ENCODE measurements at places on chromosomes 11 and 22.

DNA sequence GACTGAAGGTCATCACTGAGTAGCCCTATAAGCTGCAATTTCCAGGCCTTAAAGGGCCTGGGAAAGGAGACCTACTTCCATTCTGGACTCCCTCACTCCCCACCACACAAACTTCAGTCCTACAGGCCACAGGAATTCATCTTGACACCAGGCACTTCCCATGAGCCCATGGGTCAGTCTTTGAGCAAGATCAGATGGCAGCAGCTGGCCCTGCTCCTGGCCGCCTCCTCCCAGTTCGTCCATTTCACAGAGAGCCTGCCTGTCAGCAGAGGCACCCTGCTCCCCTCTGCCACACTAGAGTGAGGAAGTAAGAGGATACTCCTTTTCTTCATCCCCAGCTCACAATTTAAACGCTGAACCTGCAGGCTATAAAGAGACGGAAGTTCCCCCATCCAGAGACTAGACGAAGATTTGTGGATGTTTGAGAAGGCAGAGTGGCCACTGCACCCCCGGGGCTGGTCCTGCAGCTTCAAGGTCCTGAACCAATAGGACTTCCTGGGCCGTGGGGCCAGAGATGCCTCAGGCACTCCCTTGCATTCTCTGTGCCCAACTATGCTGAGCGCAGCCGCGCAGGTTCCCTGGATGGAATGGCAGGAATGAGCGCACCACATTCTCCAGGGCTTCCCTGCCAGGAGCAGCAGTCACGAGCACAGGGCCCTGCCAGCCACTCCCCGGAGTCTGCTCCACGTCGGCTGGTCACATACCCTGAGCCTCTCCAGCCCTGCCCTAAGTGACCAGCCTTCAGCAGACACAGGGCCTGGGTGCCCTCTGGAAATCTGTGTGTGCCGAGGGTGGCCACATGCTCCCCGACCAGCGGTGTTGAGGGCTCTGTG is 33.5 kb upstream of the BID start:
- no peak for DNase-seq

GRCh38 chr11:71418643-71419042 is 29.6 kb downstream of the DHCR7 start:
- DNase-seq, result no peak

DNA sequence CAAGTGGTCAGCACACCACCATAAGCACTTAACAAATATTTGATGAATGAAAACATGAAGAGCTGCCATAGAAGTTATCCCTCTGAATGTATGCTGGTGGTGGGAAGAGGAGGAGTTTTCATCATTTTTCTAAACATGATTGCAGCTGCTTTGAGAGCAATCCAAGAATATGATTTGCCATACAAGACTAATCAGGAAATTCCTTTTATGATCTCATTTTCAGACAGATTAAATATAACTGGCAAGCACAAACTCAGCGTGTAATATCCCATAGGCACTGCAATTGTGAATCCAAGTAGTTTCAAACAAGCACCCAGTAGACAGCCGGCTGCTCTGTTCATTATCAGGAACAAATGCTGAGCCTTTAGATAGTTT is 505.7 kb upstream of the LUZP2 start:
- no peak for DNase-seq

DNA sequence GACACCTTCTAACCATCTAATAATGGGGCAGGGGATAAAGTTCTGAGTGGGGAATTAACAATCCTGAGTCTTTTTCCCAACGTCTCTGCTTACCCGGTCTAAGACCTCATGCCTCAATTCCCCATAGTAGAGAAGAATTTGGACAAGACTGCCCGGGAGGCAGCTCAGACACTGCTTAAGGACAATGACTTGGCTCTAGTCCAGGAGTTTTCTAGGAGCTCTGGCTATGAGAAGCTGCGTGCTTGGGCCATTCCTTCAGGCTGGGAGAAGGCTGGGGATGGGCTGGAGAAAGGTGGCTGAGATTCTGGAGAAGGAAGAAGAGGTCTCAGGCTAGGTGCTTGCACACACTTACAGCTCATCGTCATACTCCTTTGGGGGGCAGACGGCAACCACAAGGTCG is 19.8 kb upstream of the ABCC8 start:
- no peak for DNase-seq

GRCh38 chr11:69948256-69949141 is 129.3 kb upstream of the FGF3 start:
- no peak for DNase-seq

- DNase-seq, result no peak
Observed at GRCh38 chr11:120801801-120802689, 221.9 kb upstream of the TBCEL start.

DNA sequence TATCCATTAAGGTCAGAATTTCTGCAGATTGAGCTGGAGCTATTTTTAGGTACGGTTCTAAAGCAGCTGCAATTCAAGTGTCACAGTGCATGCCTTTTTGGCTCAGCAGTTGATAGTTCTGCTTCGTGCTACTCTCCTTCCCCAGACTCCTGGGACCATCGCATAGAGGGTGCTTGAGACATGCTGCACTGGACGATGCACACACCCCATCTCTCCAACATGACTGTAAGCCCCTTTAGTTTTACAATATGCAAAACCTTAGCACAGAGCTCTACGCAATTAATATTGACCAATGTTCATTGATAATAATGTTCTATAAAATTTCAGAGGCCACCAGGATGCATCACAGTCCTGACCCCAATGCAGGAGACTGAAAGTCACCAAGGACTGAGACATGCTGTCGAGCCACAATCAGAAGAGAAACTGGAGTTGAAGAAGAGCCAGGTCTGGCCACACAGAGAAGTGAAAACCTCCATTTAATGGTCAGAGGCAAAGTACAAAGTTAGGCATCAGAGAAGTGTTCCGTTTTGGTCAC is 120.9 kb upstream of the ZC3H12C start:
- no peak for DNase-seq

GRCh38 chr11:67400942-67401494 is 640 bp downstream of the PPP1CA start:
- DNase-seq, result no peak

GRCh38 chr22:19579880-19580279 is 55.7 kb upstream of the CLDN5 start:
- DNase-seq, result no peak

GRCh38 chr11:93054881-93055280 is 85.4 kb downstream of the MTNR1B start:
- no peak for DNase-seq

DNA sequence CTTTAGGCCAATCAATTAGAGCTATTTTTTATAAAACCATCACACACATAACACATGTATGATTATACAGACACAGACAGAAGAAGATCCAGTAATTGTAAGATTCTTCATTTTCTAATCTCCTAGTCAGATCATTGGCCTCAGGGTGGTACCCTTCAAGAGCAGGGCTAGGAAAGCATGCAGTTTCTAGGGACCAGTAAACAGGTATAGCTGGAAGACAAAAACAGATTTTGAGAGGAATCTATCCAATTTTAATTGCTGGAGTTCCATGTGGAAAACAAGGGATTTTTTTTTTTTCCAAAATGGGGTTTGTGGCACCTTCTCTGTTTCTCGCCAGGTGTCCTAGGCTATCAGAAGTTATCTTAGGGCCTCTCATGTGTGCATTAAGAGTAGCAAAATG is 29.6 kb downstream of the METTL15 start:
- no peak for DNase-seq

DNA sequence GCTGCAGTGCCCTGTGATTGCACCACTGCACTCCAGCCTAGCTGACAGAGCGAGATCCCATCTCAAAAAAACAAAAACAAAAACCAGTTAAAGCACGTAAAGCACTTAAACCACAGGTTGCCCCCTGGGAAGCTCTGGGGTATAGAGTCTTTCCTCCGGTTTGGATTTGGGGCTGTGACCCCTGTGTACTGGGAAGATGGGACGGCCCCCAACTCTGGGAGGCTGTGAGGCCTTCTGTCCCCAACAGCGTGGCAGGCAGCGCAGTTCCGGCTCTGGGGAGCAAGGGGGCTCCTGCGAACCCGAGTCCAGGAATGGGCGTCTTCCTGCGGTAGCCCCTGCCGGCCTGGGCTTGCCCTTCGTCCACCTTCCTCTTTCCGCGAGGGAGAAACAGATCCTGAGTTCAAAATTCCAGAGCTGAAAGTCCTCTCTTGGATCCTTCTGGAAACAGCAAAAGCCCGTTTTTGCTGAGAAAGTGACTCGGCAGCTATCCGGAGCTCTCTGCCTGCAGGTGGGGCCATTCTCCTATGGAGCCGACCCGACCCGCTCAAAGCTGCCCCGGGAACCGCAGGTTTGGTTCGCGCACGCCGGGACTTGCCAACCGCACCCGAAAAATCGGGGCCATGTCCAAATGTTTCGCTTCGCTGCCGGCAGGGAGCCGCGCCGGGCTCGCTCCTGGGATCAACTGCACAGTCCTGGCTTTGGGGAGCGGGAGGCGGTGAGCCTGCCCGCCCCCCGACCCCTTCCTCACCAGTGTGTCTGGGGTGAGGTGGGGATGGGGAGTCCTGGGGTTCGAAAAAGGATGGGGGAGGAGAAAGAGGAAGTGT is 36.3 kb upstream of the POLA2 start:
- DNase-seq, result peak; percentile 47

- no peak for DNase-seq
Observed at GRCh38 chr22:47571616-47572015, 809.2 kb downstream of the TBC1D22A start.

- DNase-seq, result peak; percentile 53
Observed at GRCh38 chr11:118338637-118339061, 3.9 kb downstream of the CD3D start.

- no peak for DNase-seq
Observed at GRCh38 chr11:20125927-20126326, 34.3 kb downstream of the DBX1 start.

DNA sequence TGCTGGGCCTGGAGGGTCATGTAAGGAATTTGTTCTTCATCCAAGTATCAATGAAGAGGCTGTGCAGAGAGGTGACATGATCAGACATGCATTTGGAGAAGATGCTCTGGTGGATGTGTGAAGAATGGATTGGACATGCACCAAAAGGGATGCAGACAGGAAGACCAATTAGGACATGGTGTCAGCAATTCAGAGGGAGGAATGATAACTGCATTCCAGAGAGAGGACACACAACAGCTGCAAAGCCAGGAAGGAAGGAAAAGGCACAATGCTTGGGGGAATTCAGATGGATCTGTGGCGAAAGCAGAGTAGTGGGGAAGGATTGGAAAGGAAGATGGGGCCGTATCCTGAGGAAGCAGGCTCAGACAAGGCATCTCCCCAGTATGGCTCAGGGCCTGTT is 5.2 kb upstream of the ARRB1 start:
- DNase-seq, result no peak

DNA sequence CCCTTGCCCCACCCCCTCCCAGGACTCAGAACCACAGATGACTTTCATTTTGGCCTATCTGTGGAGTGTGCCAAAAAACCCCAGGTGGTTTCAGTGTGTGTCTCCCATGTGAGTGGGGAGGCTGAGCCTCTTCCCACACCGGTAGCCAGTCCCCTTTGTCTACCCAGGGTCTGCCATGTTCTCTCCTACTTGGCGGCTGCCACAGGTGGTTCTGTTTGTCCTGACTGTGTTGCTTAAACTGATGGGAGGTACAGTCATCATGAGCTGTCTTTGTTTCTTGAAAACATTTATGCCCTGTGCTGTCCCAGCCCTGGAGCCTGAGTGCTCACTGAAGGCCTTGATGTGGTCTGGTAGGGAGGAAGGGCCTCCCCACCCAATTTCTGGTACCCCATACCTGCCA is 39.7 kb upstream of the SUSD2 start:
- DNase-seq, result no peak

DNA sequence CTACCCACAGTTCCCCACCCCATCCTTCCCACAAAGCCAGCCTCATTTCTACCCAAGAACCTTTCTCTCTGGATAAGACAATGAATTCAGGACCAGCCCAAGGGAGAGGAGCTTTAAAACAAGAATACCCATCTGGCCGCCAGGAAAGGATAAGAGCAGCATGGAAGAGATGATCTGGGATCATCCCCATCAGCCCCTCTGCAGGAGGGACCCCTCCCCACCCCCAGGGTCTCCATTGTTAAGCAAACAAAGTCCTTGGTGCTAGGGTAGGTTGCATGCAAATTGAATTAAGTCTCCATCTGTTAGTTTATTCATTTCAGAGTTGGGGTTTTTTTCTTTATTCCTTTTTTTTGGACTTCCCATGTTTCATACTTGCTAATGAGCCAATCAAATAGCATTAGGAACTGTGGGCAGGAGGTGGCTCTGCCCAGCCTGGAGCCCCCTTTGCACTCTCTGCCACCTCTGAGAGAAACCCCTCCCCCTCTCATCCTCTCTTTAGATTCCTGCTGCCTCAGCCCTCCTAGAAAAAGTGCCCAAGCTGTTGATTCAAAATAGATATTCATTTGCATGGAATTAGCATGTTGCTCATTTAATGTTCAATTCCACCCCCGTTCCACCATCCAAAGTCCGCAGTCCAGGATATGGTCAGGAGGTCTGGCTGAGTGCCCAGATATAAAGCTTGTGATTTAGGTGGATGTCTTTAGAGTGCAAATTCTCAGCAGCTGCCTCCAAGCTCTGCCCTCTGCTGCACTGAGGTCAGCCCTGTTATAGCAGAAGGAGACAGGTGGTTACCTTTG is 138.5 kb upstream of the NCAM1 start:
- no peak for DNase-seq

- no peak for DNase-seq
Observed at GRCh38 chr11:2432171-2432621, 12.1 kb downstream of the TRPM5 start.

All from stimulated activated CD4-positive, alpha-beta T cell treated with anti-CD3 and anti-CD28 coated beads, TNF-alpha, amount 100 ng/mL, for 1 hour (primary cell).